ENCODE measurements at places on chromosomes 4 and X.

DNA sequence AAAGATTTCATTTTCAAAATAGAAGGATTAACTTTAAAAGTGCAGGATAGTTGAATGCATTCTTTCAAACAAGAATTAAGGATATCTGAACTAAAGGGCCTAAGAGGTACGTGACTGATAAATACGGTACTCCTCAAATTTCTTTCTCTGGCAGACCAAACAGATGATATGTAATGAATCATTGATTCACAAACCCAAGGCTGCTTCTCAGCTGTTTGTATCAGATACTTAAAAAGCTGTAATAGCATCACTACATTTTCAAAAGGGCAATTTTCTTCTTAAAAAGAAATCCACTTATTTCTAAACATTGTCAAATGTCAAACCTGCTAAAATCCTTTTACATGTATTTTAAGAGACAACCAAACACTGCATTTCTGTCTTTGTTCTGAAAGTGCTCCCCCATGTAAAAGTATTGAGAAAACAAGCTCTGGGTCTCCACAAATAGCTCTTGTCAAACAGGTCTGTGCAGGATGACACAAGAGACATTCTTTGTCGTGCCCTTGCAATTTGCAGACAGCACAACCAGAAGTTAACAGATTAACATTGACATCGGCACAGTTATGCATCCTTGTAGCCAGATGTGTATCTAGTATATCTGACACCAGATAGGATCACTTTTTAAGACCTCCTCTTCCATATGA, 82.0 kb downstream of the MANBA start:
- DNase-seq: no peak

- no peak for DNase-seq
These were observed 55.4 kb upstream of the ESX1 start for GRCh38 chrX:104310090-104310489.

- DNase-seq: no peak
These were observed 24.1 kb downstream of the ADH7 start for GRCh38 chr4:99411041-99411440.

- no peak for DNase-seq
These were observed 54.7 kb upstream of the ARSJ start for GRCh38 chr4:114034189-114034588.

- no peak for DNase-seq
These were observed 24.6 kb downstream of the ADGRG4 start for GRCh38 chrX:136325377-136325776.

GRCh38 chr4:183599690-183600089, 59.3 kb downstream of the RWDD4 start:
- DNase-seq: no peak

DNA sequence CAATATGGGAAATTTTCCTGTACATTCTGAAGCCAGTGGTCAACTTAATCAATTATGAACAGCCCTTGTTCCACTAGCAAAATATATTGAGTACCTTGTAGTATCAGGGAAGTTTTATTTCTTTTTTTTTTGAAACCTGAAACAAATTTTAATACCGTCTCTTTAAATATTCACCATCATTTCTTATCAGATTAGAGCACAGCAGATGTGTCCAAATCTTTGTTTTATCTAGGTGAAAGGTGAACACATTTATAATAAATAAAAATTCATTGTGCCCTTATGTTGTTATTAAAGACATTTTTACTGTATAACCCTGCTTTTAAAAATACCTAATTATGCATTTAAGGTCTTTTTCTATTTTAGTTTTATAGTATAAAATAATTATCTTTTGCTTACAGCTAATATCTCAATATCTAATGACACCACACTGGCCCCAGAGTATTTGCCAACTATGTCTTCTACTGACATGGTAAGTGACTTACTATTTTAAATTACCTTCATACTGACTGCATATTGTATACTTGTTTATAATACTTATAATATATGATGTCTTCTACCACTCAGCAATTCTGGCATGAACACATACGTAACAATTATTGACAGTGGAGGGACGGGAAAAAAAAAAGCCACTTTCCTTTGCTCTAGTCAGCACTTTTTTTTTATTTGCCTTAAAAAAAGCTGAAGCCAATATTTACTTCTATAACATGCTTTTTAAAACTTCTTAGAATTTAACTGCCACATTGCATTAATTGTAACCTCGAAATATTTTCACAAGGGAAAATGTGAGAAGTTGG, 147.9 kb downstream of the SLC4A4 start:
- DNase-seq: no peak

- no peak for DNase-seq
These were observed 2680.3 kb downstream of the PCDH7 start for GRCh38 chr4:33400504-33400903.

DNA sequence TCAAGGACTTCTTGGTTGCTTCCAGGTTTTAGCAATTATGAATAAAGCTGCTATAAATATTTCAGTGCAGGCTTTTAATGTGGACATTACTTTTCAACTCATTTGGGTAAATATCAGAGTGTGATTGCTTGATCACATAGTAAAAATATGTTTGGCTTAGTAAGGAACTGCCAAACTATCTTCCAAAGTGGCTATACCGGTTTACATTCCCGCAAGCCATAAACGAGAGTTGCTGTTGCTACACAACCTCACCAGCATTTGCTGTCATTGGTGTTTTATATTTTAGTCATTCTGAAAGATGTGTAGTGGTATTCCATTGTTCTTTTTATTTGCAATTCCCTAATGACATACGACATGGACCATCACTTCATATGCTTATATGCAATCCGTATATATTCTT, 30.9 kb upstream of the SPOCK3 start:
- no peak for DNase-seq

DNA sequence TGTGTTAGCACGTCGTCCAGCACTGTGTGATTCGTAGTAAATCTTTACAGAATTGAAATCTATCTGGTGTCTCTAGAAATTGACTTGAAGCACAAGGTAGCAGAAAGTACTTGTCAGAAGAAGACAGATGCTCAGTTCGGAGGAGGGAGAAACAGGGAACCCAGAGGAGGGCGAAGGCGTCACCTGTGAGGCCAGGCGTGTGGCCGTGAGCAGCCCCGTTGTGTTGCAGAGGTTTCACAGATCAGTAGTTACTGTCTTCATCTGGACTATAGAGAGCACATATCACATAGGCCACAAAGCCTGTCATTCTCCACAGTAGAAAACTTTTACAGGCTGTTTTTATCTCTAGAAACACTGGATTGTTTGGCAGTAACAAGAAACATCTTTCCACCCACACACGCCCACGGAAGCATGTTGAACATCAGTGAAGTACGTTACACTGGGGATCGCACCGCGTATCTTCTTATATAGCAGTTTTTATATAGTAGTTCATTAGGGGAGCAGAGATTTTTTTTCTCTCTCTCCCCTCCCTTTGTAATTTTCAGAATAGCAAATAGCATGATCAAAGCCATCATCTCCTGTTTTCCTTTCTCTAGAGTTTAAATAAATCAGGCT, 48.1 kb upstream of the TLR3 start:
- DNase-seq: no peak

GRCh38 chr4:108244606-108245005, 75.9 kb upstream of the LEF1 start:
- DNase-seq: no peak

DNA sequence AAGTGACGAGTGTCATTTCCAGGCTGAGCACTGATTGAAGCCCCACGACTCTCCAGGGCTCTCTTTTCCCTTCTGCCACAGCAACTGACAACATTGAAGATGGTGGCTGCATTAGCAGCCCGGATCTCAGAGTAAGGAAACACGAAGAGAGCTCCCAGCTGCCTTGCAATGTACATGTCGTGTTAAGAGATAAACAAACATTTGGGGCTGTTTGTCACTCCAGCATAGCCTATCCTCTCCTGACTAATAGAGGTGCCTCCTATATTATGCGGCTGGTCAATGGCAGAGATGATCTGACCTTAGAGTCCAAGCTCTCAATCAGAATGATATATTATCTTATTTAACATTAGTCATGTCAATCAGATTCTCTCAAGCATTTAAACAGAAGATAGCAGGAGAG, 38.6 kb downstream of the ATXN3L start:
- DNase-seq: no peak

DNA sequence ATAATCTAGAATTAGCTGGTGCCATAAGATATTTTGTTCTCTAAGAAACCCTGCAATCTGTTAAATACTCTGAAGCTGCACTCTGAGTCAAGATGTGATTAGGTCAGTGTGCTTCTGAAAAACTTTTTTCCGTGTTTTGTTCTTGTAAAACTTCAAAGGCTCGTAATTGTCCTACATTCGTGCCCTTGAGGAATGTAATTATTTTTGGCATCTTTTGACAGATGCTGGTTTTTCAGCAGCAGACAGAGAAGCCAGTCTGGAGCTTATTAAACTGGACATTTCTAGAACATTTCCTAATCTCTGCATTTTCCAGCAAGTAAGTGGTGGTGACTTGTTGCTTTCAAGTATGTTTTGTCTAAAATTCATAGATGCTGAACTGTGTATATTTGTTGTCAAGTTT, 36.8 kb upstream of the TADA2B start:
- no peak for DNase-seq

DNA sequence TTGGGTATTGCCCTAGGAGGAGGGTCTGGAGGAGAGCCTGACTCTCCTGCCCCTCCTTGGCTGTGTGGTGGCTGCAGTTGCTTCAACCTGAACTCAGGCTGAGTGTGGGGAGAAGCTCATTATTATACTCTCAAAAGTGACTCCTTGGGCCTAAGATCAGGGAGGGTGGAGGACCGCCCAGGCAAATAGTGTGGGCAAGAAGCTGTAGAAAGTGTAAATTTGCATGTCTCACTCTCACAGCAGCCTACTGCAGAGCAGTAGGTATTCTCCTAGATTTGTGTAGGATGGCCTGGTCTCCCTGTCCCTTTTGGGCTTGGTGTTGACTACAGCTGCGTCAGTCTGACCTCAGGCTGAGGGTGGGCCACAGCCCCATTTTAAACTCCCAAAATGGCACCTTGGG, 156.1 kb downstream of the ZNF330 start:
- DNase-seq: no peak

GRCh38 chrX:19758539-19758938, 128.9 kb downstream of the SH3KBP1 start:
- DNase-seq: no peak

GRCh38 chr4:8560265-8561047, 19.7 kb upstream of the GPR78 start:
- DNase-seq: no peak

GRCh38 chrX:133888984-133889383, 96.4 kb downstream of the GPC3 start:
- no peak for DNase-seq

- DNase-seq: no peak
These were observed 26.9 kb downstream of the FAM241A start for GRCh38 chr4:112172180-112172579.

- DNase-seq: no peak
These were observed 574.3 kb upstream of the DIPK2B start for GRCh38 chrX:45774961-45775360.

GRCh38 chrX:23789386-23790154, 6.6 kb downstream of the SAT1 start:
- no peak for DNase-seq

DNA sequence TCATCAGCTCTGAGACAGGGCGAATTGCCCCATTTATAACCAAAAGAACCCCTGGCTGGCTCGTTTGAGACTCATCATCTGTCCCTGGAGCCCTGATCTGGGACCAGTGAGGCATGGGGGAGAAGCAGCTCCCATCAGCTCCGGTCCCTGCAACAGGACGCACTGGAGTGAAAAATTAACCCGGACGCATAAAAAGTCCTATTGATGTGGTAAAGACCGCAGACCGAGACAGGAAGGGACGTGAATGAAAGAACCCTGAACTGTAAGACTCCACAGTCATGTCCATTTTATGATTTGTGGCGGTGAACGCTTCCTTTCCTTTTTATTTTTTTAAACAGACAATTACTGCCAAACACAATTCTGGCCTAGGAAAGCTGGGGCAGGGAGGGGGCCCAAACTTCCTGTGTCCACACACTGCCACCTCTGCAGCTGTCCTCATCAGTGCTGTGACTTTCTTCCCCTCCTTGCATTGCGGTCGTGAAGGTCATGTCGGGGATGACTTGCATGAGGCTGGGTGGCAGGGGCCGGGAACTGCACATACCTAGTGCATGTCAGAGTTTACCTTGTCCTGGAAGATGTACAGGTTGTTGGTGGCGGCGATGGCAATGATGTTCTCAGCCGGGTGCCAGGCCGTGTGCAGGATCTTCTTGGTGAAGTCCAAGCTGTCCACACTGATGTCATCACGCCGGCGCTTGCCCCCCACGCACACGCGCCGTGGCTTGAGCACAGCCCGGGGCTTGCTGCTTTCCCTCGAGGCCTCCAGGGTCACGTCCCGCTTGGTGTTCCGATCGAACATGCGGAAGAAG, 53.3 kb downstream of the WFS1 start:
- DNase-seq: no peak

DNA sequence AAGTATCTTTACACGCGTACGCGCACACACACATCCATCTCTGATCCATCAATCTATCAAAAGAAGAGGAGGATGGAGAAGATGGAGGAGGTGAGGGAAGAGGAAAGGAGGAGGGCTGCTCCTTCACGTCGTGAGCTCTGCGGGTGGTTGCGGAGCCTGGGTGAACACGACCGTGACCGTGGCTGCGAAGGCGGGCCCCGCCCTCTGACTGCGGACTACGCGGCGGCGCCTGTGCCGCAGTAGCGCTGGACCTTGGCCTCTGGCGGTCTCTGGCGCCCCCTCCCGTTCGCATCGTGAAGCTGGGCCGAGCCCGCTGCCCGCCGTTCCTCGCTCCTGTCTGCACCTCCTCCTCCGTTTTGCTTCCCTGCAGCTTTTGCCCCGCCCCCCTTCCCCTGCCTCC, 37.7 kb upstream of the ARAF start:
- DNase-seq: peak; percentile 70

GRCh38 chr4:110852793-110853192, 229.9 kb upstream of the PITX2 start:
- no peak for DNase-seq

GRCh38 chr4:32396507-32397070, 1676.4 kb downstream of the PCDH7 start:
- no peak for DNase-seq

GRCh38 chr4:147968641-147969040, 236.8 kb downstream of the ARHGAP10 start:
- DNase-seq: no peak

DNA sequence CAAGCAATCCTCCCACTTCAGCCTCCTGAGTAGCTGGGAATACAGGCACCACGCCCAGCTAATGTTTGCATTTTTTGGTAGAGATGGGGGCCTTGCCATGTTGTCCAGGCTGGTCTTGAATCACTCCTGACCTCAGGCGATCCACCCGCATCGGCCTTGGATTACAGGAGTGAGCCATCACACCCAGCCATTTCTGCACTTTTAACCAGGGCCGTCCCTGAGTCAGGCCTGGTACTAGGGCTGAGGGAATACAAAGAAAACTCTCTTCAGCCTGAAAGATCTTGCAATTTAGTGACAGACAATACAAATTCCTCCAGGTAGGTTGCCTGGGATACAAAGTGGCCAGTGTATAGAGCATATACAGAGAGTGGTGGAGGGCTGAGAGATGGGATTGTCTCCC, 65.8 kb downstream of the BCOR start:
- DNase-seq: no peak

GRCh38 chrX:8304668-8305067, 133.6 kb upstream of the VCX2 start:
- DNase-seq: no peak

Measured in T-helper 17 cell (primary cell).